NCI-H460 (cell line): ENCODE measurements at places on chromosomes 16 and 17.

GRCh38 chr17:37839196-37839978, 84.8 kb upstream of the TBC1D3K start:
- no peak for DNase-seq

DNA sequence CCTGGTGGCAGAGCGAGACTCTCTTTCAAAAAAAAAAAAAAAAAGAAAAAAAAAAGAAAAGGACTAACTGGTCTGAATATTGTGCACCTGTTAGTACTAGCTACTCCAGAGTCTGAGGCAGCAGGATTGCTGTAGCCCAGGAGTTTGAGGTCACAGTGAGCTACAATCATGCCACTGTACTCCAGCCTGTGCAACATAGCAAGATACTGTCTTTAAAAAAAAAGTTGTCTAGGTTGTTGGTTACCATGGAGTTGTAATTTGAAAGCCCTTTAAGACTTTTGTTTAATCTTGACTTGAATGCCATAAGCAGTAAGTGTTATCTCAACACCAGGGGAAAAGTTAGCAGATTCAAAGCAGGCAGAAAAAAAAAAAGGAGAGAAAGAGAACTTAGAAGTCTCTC, 10.9 kb upstream of the C16orf54 start:
- no peak for DNase-seq

DNA sequence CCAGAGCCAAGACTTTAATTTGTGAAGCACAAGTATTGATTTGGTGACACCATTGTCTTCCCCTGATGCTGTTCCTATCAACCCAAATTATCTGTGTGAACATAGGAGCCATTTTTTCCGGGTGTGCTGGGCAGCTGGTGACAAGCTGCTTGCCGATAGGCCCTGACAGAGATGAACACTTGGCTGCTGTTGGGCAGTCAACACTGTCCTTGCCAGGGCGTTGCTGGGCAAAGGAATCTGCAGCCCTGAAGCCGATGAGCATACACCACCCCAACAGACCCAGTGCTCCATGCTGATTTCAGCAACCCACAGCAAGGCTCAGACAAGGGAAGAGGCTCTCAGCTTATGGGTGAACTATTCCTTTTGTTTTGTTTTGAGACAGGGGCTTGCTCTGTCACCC, 105.4 kb downstream of the YPEL2 start:
- no peak for DNase-seq

DNA sequence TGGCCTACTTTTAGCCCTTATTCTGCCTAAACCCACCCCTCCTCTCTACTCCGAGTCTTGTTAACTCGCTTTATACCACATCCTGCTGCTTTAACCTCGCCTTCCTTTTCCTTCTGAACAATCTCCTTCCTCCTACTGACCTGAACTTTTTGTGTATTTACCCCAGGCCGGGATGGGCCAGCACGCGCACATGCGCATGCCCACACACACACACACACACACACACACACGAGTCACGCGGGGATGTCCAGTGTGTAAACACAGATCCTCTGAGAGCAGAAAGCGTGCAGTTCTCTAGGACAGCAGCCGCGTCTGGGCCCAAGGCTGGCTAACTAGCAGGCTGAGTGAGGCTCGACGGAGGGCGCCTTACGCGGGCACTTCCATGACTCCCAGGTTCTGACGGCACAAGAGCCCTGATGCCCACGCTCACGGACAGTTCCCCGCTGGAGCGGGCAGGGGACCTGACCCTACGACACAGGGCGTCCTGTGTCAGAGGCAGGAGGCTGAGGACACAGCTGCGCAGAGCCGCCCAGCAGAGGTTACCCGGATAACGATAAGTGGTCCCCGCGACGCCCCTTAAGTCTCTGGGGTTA, 610 bp downstream of the PIK3R5 start:
- no peak for DNase-seq

DNA sequence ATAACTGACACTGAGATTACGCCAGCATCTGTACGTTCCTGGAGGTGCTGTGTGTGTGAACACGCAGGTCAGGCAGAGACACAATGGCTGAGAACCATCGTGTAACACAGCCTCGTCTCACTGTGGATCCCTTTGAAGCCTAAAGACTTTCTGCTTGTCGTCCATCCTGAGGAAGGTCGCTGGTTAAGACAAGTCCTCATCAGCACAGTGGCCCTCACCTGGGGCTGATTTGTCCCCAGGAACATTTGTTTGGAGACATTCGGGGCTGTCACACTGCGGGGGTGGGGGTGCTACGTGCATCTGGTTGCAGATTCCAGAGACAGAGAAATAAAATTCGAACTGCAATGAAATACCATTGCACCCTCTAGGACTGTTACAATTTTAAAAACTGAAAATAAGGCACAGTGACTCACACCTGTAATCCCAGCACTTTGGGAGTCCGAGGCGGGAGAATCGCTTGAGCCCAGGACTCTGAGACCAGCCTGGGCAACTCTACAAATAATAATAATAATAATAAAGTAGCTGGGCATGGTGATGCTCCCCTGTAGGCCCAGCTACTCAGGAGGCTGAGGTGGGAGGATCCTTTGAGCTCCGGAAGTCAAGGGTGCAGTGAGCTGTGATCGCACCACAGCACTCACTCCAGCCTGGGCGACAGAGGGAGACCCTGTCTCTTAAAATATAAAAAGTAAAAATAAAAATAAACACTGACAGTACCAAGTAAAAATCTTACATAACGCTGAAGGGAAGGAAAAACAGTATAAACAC, 112.0 kb upstream of the METRNL start:
- DNase-seq: no peak

DNA sequence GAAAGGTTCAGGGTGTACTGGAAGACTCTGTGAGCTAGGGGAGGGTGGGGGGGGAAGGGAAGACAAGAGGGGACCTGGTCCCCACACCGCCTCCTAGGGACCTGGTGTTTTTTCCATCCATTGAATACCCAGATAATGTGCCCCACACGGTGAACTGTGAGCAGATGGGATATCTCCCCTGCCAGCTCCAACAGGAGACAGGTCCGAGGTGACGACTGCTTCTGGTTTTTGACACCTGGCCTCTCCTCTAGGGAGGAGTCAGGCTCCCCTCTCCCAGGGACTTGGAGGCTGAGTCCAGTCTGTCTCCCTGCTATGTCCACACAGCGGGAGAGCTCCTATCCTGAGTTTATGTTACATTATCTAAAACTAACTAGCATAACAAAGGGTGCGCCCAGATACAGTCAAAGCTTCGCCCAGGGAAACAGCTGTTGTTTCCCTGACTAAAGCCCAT, 1.8 kb downstream of the MARVELD3 start:
- DNase-seq: no peak

DNA sequence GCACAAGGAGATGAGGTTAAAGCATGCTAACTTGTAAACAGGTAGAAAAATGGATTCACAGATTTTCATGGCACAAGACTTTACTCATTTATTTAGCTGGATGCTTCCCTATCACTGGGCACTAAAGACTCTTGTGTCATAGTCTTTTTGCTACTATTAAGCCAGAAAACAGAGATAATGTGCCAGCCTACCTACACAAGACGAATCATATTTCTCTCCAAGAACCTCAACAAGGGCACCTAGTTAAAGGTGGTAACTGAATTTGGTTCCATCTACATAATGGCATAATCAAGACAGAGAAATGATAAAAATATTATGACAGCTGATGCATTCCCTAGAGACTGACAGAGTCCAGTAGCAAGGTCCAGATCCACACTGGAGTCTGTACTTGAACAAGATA, 3.8 kb downstream of the NACA2 start:
- no peak for DNase-seq

DNA sequence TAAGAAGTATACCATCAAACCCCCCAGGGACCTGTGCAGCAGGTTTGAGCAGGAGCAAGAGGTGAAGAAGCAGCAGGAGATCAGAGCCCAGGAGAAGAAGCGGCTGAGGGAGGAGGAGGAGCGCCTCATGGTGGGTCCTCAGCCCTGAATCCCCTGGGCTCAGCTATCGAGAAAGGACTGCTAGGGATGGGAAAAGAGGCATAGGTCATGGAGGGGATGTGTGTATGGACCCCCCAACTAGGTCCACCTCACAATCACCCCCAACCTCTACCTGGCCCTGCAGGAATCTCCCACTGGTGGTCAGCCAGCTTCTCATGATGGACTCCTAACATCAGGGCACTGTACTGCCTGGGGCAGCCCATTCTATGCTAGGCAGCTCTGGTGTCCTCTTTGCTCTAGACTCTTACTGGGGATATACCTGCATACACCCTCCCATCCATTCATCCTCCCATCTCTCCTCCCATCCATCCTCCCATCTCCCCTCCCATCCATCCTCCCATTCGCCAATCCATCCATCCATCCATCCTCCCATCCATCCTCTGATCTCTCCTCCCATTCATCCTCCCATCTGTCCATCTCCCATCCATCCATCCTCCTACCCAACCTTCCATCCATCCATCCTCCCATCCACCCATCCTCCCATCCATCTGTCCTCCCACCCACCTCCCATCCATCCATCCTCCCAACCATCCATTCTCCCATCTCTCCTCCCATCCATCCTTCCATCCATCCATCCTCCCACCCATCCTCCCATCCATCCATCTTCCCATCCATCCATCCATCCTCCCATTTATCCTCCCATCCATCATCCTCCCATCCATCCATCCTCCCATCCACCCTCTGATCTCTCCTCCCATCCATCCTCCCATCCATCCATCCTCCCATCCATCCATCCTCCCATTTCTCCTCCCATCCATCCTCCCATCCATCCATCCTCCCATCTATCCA, 10.6 kb downstream of the DRC7 start:
- no peak for DNase-seq

DNA sequence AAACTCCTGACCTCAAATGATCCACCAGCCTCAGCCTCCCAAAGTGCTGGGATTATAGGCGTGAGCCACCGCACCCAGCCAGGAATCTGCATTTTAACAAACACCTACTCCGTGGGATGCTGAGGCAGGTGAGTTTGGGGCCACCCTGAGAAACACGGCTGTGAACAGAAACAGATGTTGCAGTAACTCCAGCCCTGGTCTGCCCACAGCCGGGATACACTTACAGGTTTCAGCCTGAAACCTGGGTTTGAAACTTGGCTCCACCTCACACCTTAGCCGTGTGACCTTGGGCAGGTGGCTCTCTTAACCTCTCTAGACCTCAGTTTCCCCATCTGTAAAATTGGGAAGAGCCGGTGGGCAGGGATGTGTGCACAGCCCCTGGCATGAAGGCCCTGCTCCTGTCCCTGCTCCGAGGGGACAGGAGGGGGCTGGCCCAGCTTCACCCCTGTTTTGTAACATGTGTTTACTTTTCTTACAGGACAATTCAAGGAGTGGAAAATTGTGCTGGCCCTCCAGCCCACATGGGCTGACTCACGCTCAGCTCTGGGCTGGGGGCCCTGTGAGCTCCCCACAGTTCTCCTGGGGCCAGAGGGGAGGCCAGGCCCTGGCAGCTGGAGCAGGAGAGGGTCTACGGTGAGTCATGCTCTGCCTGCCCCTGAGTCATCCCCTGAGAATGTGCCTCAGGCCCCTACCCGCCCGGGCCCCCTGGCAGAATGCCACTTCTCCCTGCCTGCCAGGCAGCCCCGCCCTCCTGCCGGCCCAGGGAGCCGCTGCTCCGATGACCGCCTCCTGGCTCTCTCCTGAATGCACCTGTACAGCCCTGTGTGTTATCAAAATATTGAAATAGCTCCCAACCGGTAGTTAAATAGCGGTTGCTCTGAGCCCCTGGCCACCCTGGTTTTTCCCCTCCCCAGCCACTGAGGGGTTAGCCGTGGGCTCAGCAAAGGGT, 7.7 kb upstream of the PPL start:
- peak; percentile 81 for DNase-seq

DNA sequence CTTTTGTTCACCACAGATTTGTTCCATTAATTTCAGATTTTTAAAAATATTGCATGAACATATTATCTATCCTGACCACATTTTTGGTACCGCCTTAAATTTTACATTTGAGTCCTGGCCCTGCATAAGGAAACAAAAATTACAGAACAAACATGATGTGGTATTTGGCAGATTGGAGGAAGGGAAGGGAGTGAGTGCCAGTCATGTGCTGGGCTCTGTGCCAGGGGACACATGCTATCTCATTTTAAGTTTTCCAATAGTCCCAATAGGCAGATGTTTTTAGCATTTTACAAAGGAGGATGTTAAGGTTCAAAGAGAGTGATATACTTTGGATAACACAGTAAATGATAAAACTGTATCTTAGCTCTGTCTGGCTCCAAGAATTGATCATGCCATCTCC, 185.1 kb downstream of the CDK5R1 start:
- DNase-seq: no peak

DNA sequence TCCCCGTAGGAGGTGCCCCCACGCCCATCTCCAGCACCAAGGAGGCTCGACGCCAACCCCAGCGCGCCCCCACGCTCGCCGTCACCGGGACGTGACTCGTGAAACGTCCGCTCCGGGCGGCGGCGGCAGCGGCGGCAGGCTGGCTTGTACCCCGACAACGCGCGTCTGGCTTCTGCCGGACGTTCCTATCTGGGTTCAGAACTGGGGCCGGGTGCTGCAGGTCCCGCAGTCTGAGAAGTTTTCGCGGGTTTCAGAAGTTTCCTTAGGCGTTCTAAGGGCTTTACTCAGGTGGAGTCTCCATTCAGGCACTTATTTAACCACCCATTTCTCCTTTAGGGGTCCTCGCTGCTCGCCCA, 672 bp upstream of the ALKBH5 start:
- DNase-seq: no peak

- DNase-seq: no peak
Measured at GRCh38 chr17:57417956-57418355, 161.6 kb downstream of the MSI2 start.

GRCh38 chr17:3033248-3033640, 30.2 kb downstream of the OR1D5 start:
- no peak for DNase-seq

DNA sequence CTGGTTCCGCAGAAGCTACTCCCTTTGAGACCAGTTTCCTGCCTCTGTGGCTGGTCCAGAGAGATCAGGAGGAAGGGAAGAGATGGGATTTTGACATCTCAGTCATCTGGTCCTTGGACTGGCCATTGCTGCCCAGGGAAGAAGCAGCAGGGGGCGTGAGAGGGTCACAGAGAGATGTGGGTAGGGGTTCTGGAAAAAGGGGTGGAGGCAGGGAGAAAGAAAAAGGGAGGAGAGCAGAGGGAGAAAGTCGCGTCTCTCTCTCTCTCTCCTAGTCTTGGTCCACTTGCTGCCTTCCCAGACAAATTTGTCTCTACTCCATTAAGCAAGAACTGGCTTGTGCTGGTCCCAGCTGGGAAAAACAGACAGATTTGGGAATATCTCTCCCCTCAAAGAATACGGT, 4.4 kb downstream of the SHBG start:
- DNase-seq: peak; percentile 53
